ENCODE measurements at places on chromosomes 2 and 18.

GRCh38 chr2:144117086-144117485, 402.8 kb downstream of the ZEB2 start:
- no peak for DNase-seq

DNA sequence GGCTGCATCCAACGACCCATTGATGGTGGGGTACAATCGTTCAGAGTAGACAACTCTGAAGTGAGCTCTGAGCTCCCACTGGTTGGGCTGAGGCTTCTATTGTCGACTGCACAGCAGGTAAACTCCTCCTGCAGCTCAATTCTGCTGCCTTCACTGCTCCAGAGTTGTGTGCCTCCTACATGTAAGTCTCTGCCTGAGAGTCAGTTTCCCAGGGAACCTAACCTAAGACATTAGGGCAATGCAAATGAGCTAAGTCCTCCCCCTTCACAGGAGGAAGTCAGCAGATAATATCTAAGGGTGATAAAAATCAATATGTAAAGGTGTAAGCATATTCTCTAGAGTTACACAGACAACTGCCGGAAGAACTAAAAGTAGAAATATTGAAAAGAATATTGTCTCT, 22.5 kb upstream of the ACYP2 start:
- no peak for DNase-seq

DNA sequence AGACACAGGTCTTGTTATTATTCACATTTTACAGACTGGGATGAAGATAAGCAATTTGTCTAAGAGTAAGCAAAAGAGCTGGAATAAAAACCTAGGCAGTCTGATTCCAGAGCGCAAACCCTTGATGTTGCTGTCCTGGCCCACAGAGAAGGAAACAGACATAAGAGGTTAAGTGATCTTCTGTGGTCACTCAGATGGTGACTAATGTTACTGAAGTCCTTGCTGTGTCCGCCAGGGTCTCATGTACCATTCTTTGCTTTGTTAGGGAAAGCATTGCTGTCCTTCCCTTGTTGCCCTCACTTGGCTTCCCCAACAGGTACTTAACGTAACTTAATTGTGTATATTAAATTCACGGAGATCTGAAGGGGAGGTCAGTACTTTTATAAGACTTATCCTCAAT, 14.9 kb upstream of the FAP start:
- no peak for DNase-seq

GRCh38 chr2:45780541-45781463, 129.3 kb downstream of the PRKCE start:
- DNase-seq = no peak

- DNase-seq = no peak
Measured at GRCh38 chr2:75166491-75166890, 32.8 kb downstream of the TACR1 start.

GRCh38 chr2:26382564-26382963, 19.2 kb upstream of the DRC1 start:
- no peak for DNase-seq

GRCh38 chr2:12555012-12555645, 161.6 kb upstream of the TRIB2 start:
- DNase-seq = no peak

- peak; percentile 58 for DNase-seq
Measured at GRCh38 chr2:162118166-162119031, 33.6 kb downstream of the GCG start.

DNA sequence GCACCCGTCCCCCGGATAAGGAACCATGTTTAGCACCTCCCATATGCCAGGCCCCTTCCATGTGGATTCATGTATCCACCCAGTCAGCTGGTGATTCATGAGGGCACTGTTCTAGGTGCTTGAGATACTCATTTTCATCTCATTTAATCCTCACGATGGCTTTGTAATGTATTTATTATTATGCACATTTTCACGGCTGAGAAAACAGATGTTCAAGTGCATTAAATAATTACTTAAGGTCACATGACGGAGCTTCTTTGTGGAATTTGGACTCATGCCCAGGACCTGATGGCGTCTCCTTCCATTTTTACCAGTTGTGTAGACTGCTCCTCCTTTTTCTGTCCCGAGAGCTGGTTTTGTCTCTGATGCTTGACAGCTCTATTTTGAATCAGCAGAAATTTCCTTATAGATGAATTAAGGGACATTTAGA, 72.2 kb upstream of the RBM44 start:
- peak; percentile 46 for DNase-seq

DNA sequence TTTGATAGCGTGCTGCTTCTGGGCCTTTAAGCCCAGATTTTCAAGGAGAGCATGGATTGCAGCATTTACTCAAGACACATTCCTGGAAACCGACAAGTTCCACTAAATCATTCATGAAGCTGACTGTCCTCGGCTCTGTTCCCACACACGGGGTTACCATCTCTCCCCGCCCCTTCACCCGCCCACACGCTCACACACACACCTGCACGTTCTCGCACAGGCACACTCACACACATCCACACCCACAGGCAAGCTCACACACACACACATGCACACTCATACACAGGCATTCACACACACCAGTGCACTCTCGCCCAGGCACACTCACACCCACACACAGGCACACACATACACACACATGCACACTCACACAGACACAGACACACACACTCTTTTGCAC, 150.0 kb upstream of the AGAP1 start:
- no peak for DNase-seq

DNA sequence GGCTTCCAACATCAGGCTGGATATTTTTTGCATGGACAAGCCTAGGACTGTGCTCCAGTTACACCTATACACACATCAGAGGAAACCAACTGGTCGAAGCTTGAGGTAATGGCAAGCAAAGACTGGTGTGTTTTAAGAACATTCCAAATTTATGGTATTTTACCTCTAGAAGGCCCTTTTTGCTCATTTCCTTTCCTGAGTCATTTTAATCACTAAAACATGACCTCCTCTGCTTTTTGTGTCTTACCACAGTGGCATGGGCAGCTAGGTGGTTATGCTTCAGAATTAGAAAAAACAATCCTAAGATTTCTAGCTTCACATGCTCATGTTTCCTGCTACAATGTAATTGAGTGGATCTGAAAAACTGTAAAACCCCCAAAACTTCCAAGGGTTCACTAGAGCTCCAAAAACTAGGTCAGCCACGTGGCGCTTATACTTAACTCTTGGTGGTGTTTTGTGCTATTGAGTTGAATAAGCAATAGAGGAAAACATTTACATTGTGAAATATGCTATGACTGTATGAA, 30.6 kb upstream of the CHRNA1 start:
- DNase-seq = no peak

GRCh38 chr2:70664525-70664924, 103.5 kb downstream of the ADD2 start:
- no peak for DNase-seq

GRCh38 chr2:181992776-181993175, 7.1 kb downstream of the PPP1R1C start:
- no peak for DNase-seq

DNA sequence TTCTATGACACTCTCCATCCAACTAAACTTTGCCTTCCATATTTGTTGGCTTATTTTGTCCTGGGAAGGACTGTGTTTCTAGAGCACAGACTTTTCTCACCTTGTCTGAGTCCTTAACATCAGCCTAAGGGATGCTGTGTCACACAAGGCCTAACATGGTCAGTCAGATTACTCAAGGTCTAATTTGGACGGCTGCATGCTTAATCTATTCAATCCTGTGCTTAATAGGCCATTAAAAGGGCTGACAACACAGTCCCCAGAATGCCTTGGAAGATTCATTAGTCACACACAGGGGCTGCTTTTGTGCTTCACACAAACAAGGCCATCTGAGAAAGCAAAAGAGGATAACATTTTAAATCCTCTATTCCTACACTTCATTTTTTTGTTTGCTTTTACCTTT, 84.0 kb downstream of the DYNAP start:
- DNase-seq = no peak

GRCh38 chr2:14182227-14182946, 450.1 kb upstream of the LRATD1 start:
- DNase-seq = peak; percentile 30

DNA sequence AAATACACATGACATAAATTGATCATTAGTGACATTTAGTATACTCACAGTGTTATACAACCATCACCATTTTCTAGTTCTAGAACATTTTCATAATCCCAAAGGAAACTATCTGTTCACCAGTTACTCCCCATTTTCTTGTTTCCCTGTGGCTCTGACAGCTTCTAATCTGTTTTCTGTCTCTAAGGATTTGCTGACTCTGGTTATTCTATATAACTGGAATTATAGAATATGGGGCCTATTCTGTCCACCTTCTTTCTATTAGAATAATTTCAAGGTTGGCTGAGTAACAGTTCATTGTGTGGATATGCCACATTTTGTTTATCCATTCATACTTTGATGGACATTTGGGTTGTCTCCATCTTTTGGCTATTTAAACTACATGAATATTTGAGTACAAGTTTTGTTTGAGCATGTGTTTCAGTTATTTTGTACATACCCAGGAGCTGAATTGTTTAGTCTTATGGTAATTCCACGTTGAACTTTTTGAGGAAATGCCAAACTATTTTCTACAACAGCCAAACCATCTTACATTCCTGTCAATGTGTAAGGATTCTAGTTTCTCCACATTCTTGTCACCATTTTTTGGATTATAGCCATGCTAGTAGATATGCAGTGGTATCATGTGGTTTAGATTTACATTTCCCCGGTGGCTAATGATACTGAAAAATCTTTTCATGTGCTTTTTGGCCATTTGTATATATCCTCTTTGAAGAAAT, 20.5 kb downstream of the KIAA1328 start:
- DNase-seq = no peak

- DNase-seq = no peak
Measured at GRCh38 chr18:1253827-1254226, 349.2 kb downstream of the ADCYAP1 start.

DNA sequence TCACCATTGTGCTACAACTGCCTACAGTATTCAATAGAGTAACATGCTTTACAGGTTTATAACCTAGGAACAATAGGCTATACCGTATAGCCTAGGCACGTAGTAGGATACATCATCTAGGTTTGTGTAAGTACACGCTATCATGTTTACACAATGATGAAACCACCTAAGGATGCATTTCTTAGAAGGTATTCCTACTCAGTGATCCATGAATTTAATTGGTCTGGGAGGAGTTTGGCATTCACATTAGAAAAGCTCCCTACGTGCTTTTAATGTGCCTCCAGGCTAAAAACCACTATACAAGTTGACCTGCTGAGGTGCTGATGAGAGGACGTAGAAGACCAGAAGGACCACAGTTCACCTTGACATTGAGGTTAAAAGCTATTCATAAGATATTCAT, 154.5 kb upstream of the LRRTM1 start:
- no peak for DNase-seq

GRCh38 chr2:115160531-115161080, 718.2 kb downstream of the DPP10 start:
- DNase-seq = no peak

DNA sequence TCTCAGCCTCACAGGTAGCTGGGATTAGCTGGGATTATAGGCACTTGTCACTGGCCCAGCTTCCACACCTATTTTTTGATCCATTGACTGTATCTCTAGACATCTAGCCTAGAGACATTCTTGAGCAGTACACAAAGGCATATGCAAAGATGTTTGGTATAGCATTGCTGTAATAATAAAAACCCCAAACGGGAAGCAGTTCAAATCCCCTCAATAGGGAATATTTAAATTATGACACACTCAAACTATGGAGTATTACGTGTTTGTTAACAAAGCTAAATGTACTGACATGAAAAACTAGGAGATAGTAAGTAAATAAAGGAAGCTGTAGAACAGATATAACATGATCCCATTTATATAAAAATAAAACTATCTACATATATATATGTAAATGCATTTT, 27.7 kb downstream of the DOK1 start:
- DNase-seq = no peak

DNA sequence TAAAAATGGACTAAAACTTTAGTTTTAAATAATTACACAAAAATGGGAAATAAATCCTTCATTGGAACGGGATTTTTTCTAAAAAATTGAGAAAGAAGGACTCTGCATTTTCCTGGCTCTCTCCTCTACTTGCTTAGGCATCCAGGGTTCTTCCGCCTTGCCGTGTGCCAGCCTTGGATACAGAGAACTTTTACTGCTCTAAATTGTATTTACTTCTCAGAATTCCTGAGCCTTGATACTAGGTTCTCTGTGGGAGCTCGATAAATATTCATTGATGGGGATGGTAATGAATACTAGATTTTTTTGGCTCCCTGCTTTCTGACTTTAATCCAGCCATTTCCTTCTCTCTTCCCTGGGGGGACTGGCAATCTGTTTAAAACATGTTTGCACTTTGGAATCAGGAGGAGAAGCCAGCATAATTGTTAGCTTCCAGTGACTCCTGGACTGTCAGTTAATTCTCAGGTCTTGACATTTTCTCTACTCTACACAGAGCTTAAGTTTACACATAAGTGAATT, 746.1 kb upstream of the LRRTM1 start:
- DNase-seq = no peak

DNA sequence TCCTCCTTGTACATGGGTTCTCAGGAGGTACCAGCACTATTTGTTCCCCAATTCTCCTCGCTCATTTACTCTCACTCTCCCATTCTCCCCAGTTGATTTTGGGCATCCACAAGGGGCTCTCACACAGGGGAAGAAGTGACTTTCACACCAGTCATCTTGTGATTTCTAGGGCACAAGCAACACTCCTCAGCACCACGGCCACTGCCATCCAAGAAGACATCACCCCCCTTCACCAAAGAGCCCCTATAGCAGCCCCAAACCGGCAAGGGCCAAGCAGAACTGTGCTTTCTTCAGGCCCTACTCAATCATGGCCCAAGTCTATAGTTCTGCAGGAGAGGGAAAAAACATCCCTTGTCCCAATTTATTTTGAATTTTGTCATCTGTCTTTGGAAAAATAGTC, 209.2 kb upstream of the ARL4C start:
- no peak for DNase-seq

DNA sequence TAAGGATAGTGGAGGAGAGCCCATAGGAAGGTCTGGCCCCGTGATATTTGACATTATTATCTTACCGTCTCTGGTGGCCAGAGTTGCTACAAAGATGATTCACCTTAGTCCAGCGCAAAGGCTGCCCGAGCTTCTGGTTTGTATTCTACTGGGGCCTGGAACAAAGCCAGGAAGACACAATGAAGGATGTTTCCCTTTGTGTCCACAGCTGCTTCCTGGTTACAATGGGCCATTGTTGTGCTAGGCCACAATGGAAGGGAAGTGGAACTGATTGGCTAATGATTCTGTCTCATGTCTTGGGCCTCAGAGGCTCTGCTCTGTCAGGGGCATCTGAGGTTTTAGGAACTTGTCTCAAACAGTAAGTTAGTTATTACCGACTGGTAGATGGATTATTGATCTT, 132.2 kb downstream of the TDRD15 start:
- no peak for DNase-seq

- no peak for DNase-seq
Measured at GRCh38 chr2:184879671-184880070, 281.3 kb downstream of the ZNF804A start.

DNA sequence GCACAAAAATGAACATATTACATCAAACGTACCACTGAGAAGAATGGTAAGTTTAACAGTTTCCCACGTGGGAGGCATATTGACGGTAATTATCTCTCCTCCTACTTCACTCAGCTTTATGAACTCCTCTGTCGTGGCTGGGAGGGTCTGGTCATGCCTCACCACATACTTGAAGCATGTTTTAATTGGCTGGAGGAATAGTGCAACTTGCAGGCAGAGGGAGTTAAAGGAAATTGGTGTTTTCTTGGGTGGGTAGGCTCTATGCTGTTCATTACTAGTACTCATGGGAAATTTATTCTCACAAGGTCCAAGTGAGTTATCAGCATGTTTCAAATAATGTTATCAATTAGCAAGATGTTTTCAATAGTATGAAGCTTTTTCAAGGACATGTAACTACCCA, 767.0 kb downstream of the PLCL1 start:
- no peak for DNase-seq

GRCh38 chr2:8229546-8229986, 452.3 kb upstream of the ID2 start:
- DNase-seq = peak; percentile 77

All from Right ventricle myocardium superior (tissue), 1 donor.